ENCODE measurements at places on chromosomes 11 and 22.

GRCh38 chr11:107733518-107733917 lies 21.7 kb upstream of the SLN start:
- no peak for DNase-seq

- no peak for DNase-seq
Measured at GRCh38 chr11:124839128-124839971, 25.9 kb upstream of the ROBO3 start.

DNA sequence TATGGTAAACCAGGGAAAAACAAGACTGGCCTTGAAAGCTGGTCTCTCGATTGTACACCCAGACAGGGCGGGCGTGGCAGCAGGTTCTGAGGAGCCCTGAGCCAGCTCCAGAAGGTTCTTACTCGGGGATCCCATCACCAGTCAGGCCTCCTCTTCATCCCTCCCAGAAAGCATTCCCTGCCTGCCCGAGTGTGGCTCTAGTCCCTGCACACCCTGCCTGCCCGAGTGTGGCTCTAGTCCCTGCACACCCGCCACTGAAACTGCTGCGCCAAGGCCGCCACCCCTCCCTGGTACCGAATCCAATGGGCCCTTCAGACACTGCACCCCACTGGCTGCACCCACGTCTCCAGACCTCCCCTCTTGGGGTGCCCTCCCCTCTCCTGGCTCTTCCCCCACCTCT lies 30.1 kb downstream of the KIAA0930 start:
- DNase-seq: no peak

- no peak for DNase-seq
Measured at GRCh38 chr22:38462960-38463784, 4.7 kb upstream of the KDELR3 start.

DNA sequence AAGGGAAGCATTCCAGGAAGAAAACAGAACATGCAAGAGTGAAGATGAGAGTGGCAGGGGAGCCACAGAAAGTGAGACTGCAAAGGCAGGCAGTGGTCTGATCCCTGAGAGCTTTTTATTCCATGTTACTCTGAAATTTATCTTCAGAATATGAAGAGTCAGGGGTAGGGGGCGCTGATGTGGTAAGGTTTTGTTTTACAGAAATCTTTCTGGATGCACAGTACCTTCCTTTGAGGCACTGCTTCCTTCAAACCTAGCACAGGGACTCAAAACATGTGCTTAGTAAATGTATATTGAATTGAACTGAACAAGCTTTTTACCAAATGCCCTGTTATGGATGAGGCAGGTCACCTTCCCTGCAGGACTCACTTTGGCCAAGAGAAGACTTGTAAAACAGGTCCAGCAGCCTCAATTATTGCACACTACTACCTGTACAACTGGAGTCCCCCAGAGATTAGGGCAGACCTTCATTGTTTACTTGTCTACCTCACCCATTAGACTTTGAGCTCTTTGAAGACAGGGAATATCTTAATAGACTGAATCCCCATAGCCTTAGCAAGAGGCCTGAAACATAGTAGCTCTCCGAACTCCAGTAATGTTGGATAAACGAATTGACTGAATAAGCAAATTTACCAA lies 2.2 kb downstream of the PAK1 start:
- no peak for DNase-seq

GRCh38 chr22:17366830-17367229 lies 2.4 kb upstream of the CECR2 start:
- DNase-seq: no peak

- no peak for DNase-seq
Measured at GRCh38 chr11:38315151-38315550, 1717.1 kb upstream of the RAG2 start.

DNA sequence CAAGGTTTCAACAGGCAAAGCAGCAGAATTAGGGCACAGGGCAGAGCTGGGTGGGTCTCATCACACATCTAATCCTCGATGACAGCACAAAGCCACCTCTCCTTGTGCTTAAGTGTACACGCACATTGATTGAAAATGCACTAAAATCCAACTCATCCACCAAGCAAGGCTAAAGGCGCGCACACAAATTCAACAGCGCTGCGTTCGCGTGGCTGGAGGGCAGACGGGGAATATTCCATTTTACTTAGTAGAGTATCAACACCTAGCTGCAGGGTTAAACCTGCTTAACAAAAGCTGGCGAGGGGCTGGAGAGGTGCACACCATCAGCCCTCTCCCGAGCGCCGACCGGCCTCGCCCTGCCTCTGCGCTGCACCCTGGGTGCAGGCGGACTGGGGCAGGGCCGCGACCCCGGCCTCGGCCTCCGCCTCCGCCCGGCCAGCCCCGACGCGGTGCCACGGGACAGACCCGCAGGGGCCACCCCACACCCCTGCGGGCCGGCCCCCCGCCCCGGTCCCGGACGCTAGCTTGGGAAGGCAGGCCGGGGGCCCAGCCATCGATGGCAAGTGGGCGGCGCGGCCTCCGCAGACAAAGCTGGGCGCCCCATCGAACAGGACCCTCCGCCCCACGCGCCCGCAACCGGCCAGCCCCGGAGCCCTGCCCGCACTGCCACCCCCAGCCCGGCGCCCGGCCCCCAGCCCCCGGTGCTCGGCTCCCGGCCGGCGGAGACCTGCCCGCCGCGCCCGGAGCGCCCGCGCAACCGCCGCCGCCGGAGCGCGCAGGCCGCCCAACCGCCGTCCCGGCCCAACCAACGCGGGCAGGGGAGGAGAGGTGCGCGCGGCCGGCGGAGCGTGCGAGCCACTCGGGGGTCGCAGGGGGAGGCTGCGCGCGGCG lies 929 bp downstream of the PRDM10 start:
- DNase-seq: no peak

DNA sequence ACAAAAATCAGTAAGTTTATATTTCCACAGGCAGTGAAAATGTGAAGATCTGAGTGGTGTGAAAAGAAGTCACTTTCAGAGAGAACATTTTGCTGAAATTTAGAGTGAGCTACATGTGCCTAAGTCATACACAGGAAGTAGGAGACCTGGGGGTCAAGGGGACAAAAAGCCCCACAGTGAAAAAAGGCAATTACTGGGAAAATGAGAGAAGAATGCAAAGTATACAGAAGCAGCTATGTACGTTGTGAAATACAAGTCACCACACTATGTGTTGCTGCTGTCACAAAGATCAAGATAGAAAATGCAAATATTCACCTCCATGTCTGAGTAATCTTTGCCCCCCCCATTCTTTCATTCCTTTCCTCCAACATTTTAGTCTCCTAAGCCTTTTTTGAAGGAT lies 21.6 kb upstream of the SESN3 start:
- no peak for DNase-seq

GRCh38 chr11:117020869-117021564 lies 77.2 kb downstream of the SIK3 start:
- DNase-seq: no peak

Data from epithelial cell of proximal tubule (primary cell).